ENCODE measurements at places on chromosomes 6 and 20.

DNA sequence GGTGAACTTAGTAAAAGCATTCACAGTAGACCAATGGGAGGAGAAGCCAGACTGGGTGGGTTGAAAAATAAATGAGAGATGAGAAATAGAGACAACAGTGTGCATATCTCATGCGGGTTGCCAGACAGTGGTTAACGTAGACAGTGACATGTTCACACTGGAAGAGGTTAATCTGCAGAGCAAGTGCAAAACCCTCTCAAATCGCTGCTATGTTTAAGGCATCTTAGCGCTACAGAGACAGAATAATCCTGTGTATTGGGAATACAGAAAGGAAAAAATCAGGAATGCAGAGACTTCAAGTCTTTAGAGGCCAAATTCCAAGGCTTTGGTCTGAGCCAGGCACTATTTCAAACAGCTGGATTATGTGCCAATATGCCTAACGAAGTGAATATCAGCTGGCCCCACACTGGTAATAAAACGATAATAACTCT, 107.1 kb downstream of the TSHZ2 start:
- no peak for DNase-seq

- DNase-seq = no peak
Observed at GRCh38 chr6:6230286-6230685, 90.2 kb downstream of the F13A1 start.

DNA sequence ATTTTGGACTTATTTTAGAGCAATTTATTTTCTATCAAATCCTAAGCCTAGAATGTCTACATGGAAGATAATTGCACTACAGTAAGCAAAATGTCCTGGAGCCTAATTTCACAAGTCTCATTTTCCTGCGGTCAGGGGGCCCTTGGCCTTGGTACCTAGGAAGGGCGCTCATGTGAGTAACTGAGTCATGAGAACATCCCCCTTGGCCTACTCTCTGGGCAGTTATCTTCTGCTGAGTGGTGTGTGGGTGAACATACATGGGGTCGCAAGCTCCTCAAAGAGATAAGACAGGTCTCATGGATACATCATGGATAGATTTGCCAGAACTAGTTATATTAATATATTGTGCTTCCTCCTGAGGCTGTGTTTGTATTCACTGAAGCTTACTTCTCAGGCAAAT, 211.2 kb upstream of the MARCKS start:
- no peak for DNase-seq

DNA sequence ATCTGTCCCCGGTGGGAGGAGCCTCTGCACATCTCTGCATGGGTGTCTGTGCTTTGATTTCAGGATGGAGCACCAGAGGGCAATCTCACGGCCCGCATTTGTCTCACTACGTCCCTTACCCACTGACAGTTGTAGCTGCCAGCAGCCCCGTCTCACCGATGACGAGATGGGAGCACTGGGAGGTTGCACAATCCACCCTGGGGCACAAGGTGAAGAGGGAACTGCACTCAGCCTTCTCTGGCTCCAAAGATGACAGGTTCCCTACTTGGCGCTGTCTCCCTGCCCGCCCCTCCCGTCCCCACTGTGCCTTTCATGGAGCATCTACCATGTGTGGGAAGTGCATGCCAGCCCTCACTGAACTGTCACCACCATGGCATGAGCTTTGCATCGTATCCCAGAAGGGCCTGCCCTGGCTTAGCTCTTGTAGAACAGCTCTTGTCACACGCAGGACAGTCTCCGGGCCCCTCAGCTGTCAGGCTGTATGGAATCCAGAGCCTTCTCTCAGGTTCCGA, 99.9 kb upstream of the PMEPA1 start:
- DNase-seq = peak; percentile 43

DNA sequence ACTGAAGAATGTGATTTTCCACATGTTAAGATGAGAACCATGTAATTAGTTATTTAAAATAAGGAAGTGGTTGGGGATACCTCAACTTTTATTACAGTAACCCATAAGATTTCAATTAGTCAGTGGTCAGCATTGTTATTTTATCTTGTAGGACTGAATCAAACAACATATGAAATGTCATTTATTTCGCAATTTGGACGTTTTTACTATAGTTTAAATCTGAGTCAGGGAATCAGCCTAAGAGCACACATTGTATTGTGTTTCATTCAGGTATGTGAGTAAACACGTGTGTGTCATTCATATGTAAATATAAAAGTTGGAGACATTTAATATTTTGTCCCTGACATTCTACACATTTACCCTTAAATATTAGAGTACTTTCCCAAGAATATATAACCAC, 1418.7 kb downstream of the GRIK2 start:
- no peak for DNase-seq

GRCh38 chr20:15396900-15397299, 1059.5 kb upstream of the FLRT3 start:
- no peak for DNase-seq

- no peak for DNase-seq
Observed at GRCh38 chr20:46751856-46752255, 42.4 kb downstream of the SLC2A10 start.

- DNase-seq = no peak
Observed at GRCh38 chr6:43829470-43829869, 59.5 kb downstream of the VEGFA start.

GRCh38 chr20:41004531-41005360, 23.9 kb upstream of the TOP1 start:
- no peak for DNase-seq

DNA sequence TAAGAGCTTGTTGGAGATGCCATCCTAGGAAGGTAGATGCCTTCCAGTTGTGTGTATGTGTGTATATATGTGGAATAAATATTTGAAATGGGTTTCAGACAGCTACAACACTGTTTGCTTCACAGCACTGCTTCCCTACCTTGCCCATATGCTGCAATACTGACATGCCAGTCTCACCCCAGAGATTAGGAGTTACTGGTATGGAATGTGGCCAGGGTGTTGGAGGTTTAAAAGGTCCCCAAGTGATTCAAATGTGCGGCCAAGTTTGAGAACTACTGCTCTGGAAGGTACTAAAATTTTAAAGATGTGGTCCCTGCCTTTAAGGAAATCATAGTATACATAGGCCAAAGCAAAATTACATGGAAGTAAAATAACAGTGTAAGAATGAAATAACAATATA, 39.5 kb downstream of the BCKDHB start:
- no peak for DNase-seq

DNA sequence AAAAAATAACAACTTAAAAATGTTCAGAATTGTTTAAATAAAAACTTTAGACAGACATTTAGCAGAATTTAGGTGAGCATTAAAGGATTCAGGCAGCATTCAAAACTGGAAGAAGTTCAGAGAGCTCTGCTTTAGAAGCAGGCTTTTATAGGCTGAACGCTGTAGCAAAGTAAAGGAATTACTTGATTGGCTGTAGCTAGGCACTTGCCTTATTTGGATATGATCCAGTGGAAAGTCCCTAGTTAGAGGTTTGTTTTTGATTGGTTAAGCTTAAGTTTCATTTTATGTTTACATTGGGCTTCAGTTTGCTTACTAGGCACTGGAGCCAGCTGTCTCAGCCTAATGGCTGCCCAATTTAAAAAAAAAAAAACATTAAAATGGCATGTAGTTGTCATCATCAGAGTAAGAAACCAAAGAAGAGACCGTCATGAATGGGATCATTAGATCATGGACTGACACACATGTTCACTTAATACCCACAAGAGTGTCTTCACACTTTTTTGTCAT, 65.1 kb downstream of the CBFA2T2 start:
- DNase-seq = peak; percentile 82

DNA sequence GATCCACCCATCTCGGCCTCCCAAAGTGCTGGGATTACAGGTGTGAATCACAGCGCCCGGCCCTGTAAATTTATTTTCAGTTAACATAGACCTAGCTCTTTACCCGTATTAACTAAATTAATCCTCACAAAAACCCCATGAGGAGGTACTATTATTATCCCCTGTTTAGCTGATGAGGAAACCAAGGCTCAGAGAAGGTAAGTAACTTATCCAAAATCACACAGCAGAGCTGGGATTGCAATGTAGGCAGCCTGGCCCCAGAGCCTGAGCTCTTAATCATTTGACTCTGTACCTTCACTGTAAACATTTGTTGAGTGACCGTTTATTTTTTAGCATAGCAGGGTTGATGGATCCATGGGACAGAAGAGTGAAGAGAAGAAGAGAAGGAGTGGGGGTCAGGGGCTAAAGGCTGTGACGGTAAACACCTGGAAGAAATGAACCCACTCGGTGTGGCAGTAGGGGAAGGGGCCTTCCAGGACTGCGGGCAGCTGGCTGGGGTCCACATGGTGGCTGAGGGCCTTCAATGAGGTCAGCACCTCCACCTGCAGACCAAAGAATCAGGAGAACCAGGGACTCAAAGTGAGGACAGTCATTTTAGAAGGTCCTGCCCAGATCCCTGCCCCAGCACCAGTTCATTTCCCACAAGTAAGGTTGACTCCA, 35.2 kb downstream of the KIAA1755 start:
- DNase-seq = no peak

DNA sequence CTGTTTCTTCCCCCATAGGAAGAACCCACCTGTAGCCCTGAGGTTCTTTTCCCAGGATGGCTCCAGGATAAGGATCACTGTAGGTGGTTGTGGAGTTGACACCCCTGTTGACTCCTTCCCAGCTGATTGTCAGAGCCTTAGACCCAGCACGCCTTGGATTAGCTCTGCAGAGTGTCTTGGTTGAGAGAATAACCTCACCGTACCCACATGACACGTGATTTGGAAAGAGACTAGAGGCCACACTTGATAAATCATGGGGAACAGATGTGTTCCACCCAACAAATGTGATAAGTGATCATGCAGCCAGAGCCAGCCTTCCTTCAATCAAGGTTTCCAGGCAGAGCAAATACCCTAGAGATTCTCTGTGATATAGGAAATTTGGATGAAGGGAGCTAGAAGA, 12.2 kb downstream of the BTN3A1 start:
- no peak for DNase-seq

DNA sequence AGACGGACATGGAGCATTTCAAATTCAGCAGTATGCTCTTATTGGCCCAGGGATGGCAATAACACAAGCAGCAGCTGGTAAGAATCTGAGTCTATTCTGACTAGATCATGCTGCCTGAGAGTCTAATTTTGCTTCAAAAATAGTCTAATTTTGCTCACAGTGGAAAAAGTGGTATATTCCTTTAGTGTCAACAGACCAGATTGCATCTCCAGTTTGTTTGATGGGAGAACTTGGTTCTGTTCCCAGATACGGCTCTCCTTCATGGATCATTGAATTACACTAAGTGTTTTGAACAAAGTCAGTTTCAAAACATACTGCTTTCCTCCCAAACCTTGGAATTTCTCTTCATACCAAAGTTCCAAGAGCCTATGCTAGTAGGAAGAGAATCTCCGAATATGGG, 586.1 kb downstream of the RNF144B start:
- no peak for DNase-seq

GRCh38 chr6:86683132-86683908, 254.0 kb upstream of the HTR1E start:
- DNase-seq = no peak

DNA sequence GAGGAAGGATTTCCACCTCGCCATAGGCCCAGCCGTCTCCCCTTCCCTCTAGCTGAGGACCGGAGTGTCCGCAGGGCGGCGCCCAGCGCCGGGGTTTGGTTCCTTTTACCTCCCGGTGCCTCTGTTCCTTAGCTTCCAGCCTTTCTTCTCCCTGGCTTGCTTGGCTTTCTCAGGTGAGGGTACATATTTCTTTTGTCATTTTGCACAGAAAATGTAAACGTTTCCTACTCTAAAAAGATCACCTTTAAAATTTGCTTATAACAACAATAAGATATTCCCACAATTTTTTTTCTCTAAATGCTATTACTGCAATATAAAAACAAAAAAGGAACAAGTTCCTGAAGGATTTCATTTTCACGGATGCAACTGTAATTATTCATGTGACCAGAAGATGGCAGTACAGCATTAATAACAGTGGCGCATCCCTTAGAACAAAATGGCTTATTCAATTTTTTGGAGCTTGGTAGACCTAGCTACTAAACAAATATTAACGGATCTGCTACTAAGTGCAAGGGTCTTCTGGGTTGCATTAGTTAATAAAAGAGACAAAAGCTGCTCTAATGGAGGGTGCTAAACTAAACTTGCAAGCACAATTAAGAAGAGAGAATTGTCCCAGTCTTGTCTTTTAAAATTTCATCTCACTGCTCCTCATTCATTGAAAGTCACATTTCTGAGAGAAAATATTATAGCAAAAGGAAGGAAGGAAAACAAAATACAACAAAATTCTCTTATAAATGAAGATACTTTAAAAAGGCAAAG, 172.9 kb downstream of the ADGRG6 start:
- DNase-seq = no peak

DNA sequence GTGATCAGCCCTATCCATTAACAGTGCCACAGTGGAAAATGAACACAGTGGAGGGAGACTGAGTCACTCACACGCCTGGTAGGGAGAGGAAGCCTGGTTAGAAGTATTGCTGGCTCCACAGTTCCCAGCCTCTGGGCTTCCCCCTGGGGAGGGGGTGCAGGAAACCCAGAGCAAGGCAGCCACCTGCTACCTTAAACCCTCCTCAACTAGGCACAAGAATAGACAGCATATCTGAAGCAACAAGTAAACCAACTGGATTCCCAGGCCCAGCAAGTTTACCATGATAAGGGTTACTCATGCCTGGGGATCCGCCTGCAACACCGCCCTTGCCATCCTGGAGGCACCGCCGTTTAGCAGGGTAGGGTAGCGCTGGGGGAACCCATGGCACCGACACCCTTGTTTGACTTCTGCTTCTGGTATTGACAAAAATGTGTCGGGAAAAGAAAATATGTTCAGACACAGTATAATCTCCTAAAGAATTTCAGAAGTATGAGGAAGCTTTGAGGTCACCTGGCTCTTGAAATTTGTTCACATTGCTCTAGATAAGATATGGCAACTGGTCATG, 38.3 kb downstream of the SLC22A23 start:
- DNase-seq = no peak

- no peak for DNase-seq
Observed at GRCh38 chr6:77876300-77876699, 223.5 kb downstream of the MEI4 start.

- no peak for DNase-seq
Observed at GRCh38 chr6:123380257-123380656, 256.5 kb downstream of the TRDN start.

DNA sequence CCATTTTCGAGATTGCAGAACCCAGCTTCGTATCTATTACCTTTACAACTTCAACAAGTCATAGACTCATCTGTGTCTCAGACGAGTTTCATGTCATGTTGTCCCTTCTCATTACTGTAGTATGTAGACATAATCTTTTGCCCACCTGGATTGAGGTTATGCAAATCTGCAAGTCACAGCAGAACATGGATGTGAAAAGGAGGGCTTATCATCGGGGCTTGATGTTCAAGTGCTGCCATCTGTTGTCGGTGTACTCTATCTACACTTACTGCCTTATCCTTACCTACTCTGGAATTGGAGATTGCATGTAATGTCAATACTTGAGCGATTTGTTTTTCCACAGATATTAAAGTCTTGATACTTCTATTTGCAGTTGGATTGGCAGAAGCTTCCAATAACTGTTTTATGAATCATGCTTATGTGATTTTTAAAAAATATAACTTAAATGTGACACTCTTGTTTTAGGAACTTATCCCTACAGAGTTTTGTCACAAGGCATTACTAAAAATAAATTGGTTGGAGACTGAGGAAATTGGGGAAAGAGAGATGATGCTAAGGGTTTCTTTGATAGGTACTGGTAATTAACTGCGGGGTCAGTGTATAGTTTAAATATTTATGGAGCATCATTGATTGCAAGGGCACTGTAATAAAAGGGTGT, 3.0 kb upstream of the GOPC start:
- DNase-seq = peak; percentile 66

- no peak for DNase-seq
Observed at GRCh38 chr6:35436071-35436857, 15.9 kb upstream of the FANCE start.

- no peak for DNase-seq
Observed at GRCh38 chr6:161788531-161788930, 514.7 kb upstream of the AGPAT4 start.

GRCh38 chr6:124941259-124941658, 21.0 kb upstream of the RNF217 start:
- DNase-seq = no peak
